Activated naive CD4-positive, alpha-beta T cell treated with Interleukin-2 at 50 U/mL for 16 hours (primary cell): ENCODE measurements at places on chromosomes 6 and 20.
A peak's percentile ranks its signal among the peaks of the same experiment; 100 is the strongest.

DNA sequence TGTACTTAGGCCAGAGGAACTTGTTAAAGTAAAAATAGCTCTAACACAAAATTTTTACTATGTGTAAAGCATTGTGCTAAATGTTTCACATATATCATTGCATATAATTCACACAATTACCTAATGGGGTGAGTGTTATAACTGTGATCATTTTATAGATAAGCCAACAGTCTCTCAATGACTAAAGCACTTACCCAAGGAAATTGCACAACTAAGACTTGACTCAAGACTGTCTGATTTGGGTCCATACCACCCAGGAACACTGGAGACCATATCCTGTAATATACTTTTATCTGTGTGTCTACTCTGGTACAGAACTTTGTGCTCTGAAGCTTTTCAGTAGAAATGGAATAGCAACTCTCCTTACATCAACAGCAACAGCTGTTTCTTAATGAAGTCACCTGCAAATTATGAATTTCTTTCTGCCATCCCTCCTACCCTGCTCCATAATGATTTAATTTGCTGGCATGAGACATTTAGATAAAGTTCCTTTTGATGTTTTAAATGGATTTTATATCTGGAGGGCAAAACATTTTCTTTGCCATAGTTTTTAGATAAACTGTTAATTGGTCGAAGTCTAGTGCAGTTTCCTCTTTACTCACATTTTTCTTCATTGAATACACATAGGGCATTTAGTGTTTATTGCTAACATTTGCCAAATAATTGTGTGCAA is 47.5 kb downstream of the TSPYL4 start:
- DNase-seq = no peak

- DNase-seq = no peak
These were observed 2.5 kb downstream of the ZSCAN26 start for GRCh38 chr6:28269492-28269891.

- no peak for DNase-seq
These were observed 58.3 kb downstream of the KAT14 start for GRCh38 chr20:18195931-18196330.

DNA sequence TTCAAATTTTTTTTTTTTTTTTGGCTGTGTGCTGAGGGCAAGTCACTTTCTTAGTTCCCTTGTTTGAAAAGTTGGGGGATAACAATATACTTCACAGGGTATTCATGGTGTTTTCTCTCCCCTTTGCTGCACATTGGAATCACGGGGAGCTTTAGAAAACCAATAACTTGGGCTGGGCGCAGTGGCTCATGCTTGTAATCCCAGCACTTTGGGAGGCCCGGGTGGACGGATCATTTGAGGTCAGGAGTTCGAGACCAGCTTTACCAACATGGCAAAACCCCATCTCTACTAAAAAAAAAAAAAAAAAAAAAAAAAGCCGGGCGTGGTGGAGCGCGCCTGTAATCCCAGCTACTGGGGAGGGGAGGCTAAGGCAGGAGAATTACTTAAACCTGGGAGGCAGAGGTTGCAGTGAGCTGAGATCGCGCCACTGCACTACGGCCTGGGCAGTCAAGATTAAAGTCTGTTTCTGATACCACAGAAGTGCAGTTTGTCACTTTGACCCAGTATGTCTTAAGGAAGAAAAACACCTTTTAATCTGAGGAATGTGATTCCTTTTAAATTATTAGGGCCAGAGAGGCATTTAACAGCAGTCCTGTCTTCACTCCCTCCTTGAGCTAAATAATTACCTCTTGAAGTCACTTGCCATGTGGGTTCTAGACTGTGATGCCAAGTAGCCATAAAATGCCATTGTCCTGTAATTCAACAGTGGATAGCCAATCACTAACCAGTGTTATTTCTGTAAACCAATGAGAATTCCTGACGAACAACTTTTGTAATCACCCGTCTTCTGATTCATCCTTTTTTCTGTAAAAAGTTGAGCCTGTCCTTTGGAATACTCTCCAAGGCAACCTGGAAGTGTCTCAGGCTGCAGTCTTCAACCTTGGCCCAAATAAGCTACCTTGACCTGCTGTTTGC is 16.1 kb downstream of the SRSF3 start:
- DNase-seq = no peak

DNA sequence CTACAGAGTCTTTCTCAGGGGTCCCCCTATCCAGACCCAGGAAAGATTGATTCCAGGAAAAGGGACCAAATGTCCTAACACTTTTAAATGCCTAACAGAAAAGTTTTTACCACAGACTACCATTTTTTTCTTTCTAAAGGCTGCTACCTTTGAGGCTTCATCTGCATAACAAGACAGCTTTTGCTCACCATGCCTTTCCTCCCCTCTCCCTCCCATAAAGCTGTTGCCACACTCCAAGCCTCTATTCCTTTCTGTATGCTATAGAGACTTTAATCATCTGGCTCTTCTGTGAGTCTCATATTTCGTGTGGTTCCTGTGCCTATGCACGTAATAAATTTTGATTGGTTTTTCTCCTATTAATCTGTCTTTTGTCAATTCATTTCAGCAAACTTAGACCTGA is 26.0 kb upstream of the LIN28B start:
- DNase-seq = no peak

- DNase-seq = no peak
These were observed 54.8 kb downstream of the PLG start for GRCh38 chr6:160756871-160757270.

DNA sequence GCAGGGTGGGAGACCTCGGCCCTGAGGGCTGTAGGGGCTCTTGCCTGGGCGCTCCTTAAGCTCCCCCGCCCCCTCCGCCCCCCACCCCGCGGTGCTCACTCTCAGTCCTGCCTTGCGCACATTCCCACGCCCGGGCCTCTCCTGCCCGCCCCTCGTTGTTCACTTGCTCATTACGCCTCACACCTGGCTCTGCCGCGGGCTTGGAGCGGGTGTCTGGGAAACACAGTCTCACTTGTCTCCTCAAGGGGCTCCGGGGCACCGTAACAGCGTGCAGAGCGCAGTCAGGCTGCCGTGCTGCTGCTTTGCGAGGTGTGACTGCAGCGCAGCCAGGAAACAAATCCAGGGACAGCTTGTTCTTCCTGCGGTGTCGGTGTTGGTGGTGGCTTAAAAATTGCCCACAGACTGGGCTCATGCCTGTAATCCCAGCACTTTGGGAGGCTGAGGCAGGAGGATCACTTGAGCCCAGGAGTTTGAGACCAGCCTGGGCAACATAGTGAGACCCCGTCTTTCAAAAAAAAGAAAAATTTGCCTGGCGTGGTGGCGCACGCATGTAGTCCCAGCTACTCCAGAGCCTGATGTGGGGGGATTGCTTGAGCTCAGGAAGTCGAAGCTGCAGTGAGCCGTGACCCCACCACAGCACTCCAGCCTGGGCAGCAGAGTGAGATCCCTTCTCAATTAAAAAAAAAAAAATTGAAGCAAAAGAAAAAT is 4.6 kb downstream of the NPBWR2 start:
- DNase-seq = no peak

DNA sequence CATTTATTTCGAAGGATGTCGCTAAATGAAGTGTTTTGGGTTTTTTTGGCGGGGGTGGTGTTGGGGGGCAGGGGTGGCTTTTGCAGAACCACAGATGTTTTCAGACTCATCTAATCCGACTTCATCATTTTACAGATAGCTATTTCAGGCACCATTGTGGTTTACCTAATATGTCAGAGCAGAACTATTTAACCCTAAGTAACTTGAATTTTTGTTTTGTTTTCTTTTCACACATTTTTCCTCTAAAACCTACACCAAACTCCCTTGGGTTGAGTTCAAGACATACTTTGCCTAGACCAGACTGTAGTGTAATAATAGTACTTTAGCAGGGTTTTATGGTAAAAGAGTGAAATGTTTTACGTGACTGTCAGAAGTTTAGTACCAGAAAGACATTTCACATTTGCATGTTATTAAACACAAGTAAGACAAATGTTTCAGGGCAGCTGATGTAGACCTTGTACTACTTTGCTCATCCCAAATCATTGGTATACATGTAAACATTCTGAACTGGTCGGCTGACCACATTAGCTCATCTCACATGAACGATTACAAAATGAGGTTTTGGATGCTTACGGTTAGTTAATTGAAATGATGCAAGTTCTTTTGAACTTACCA is 37.7 kb downstream of the MAP3K4 start:
- DNase-seq = peak; percentile 22

- peak; percentile 55 for DNase-seq
These were observed 16.5 kb downstream of the ACTR5 start for GRCh38 chr20:38764567-38765318.

DNA sequence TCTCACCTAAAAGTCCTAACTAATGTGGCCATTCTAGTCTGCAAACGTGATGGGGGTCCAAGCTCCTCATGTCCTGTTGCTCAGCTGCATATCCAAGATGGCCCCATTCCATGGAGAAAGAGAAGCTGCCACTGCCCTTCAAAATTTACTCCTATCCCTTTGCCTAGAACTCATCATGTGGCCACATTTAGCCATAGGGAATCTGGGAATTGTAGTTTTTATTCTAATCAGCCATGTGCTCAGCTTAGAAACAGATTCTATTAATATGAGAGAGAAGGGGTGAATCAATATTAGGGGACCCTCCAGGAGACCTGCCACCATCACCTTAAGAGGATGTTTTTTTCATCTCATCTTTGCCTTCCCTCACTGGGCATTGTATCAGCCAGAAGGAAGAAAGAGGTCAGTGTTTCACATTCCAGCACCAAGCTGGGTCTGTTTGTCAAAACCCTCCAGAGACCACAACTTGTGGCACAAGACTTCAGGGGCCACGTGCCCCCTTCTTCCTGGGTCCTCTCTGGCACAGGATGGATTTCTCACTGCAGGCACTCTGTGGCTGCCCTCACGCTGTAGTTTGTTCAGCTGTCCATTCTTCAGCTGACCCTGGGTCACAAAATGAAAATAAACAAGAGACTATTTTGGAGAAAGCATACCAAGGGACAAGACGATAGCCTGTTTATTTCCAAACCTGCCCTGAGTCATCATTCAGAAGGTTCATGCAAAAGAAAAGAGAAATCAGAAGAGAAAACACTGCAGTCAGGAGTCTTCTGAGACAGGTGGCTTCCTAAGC is 172.0 kb downstream of the EYA2 start:
- DNase-seq = no peak

GRCh38 chr20:49590163-49591017 is 22.5 kb upstream of the PTGIS start:
- DNase-seq = no peak

GRCh38 chr6:88705601-88706000 is 257.8 kb downstream of the RNGTT start:
- no peak for DNase-seq

DNA sequence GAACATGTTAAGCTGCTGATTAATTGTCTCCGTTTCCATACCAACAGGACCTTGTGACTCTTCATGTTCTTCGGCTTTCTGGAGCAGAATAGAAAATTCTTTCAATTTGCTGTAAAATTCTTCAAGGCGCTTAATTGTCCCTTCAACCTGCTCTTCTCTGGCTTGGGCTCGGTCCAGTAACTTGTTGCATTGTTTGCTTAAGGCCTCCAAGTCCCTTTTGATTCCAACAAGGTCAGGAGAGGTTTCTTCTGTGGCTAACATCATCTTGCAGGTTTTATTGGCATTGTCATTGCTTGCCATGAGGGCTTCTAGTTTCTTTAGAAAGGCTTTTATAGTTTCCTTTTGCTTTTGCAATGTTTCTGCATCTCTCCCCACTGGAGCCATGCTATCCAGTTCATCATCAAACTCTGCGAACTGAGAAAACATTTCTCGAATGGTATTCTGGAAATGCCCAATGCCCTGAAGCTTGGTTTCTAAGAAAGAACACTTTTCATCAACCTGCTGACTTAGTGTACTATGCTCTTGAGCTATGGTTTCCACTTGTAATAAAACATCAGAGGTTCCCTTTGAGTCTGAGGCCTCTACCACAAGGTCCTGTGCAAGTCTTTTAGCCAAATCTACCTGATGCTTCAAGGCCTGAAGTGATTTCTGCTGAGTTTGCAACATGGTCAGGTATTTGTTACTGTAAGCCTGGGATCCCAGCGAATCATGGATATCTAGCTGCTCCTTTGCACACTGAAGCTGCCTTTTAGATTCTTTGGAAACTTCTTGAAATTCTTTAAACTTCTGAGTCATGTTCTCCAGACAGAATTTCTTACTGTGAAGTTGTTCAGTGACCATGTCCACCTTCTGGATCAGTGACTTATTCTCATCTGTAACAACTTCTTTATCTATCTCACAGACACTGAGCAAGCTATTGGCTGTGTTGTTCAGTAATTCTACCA is 90.2 kb downstream of the DST start:
- no peak for DNase-seq

DNA sequence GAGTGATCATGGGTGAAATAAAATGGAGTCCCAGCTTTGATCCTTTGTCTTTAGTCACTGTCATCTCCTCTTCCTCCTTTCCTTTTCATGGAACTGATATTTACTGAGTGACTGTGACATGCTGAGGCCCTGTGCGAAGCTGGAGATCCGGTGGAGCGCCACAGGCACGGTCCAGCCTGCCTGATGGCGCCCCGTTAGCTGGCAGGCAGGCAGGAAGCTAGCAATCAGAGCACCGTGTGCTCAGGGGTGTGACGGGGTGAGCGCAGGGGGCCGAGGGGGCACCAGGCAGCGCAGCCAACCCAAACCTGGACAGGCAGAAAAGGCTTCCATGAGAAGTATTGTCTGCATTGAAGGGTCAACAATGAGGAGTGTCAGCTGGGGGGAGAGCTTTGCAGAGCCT is 100.2 kb upstream of the AKAP12 start:
- no peak for DNase-seq

DNA sequence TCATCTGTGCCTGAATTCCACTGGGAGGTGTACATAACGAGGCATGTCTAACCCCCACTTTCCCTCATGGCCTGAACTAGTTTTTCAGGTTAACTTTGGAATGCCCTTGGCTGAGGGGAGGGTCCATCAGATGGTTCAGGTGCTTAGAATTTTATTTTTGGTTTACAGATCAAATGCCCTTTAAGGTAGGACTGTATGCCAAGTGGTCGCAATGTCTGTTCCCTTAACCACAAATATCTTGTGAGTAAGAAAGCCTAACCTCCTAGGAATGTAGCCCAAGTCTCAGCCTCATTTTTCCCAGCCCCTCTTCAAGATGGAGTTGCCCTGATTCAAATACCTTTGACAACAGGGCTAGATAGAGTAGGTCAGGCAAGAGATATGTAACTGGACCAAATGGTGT is 78.4 kb downstream of the RNASET2 start:
- no peak for DNase-seq

GRCh38 chr6:81002126-81002525 is 750.4 kb downstream of the TENT5A start:
- DNase-seq = no peak

DNA sequence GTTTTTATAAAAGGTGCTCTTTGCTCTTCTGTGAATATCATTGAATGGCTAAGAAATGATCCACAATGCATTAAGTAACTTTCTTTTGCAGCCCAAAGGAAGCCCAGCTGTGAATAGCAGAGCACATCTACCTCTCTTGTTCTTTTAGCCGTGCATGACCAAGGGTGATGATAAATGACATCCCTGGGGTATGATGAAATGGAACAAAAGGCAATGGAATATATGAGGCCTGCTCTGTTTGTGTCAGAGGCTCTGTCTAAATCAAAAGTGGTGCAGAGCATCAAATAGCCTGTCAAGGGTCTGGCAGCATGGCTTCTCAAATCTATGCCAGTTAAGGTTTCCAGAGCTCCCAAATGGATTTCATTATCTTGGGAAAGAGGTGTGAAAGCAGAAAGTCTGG is 362.6 kb upstream of the RNF217 start:
- no peak for DNase-seq

- no peak for DNase-seq
These were observed 4.9 kb downstream of the MTCH1 start for GRCh38 chr6:36980876-36981619.

- DNase-seq = peak; percentile 60
These were observed 2.4 kb downstream of the MTCL3 start for GRCh38 chr6:127516662-127517273.

- no peak for DNase-seq
These were observed 16.4 kb downstream of the PIGT start for GRCh38 chr20:45432294-45432693.
